ENCODE measurements at places on chromosomes 3 and 15.

- no peak for DNase-seq
Observed at GRCh38 chr3:153289334-153289808, 127.3 kb downstream of the RAP2B start.

- no peak for DNase-seq
Observed at GRCh38 chr3:134460965-134461364, 24.8 kb downstream of the ANAPC13 start.

DNA sequence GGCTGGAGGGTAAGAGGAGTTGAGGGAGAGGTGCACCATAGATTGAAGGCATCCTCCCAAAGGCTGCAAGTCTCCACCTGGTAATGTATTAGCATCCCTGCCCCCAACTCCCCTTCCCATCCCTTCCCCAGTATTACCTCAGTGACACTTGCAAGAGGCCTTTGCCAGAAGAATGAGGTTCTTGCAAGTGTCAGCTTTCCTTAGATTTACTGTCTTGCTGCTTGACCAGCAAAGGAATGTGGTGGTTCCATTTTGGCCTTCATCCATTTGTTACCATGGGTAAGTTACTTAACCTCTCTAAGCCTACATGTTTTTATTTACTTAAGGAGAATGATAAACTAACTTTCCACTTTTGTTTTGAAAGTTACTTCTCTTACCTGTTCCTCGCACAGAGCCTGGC, 108.9 kb downstream of the LRTM1 start:
- no peak for DNase-seq

DNA sequence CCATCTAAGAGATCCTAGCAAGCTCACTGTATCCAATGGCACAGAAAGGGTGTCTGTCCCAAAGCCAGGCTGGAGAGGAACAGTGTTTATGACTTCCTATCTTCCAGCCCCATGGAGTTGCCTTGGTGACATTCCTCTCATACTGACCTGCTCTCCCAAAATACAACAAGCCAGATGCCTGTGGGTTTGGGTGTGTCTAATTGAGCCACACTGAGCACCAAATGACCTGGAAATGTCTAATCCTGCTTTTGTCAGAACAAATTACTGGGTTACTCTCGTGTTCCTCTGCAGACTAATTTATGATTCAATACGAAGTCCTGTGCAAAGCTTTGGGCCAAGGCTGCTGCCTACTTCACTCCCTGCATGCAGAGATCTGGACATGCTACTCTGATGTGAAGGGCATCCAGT, 98.1 kb upstream of the STRIT1 start:
- peak; percentile 69 for DNase-seq

Data from ascending aorta (tissue), 2 donors.